ENCODE measurements at places on chromosomes 16 and 17.
A peak's percentile ranks its signal among the peaks of the same experiment; 100 is the strongest.

DNA sequence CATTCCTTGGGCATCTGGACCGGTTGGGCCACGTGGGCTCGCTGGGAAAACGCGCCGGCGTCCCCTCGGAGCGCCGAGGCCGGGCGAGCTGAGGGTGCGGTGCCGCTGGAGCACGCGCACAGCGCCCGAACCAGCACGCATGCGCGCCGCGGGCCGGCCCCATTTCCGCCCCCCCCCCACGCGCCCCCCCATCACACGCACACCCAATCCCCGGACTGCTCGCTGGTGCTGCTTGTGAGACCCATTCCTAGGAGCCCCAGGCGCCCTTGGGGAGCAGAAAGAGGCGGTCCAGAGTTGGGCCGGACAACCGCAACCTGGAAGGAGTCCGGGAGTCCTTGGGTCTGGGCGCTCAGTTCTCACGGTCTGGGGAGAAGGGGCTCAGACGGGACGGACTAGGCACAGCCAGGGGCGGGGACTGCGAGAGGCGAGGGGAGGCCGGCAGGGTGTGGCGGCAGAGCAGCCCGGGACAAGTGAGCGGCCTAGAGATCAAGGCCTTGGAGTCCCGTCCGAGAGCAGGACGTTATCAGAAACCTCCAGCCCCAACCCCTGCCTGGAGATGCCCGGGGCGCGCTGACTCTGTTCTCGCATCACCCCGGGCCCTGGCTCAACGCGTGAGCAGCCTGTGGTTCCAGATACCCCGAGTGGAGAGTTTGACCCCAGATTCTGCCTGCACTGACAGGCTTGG lies 6.0 kb upstream of the CBX8 start:
- no peak for DNase-seq

GRCh38 chr16:24125214-24125613 lies 130.9 kb upstream of the CACNG3 start:
- no peak for DNase-seq

DNA sequence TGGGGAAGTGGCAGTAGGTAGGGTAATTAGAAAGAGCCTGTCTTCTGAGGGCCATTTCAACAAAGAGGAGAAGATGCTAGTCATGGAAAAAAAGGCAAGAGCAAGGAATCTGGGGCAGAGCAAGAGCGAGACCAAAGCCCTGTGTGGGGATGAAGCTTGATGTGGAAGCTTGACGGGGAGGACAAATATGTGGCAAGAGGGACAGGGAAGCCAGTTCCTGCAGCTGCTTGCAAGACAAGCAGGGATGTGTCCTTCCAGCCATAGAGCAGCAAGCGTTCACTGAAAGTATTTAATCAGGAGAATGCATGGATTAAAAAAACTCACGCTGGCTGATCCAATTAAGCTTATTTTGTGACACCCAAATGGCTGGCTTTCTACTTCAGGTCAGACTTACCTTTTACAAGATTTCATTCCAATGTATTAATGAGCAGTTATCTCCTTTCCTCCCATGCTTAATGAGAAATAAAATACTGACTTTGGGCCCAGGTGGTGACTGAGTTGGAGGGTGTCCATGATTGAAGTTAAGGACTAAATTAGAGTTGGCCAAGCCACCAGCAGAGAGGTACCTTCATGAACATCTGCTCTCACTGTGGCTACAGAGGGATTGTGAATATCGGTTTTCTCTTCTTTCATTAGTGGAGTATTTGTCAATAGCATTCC lies 76.8 kb downstream of the ABCA8 start:
- DNase-seq: no peak

GRCh38 chr17:4045487-4045886 lies 81.2 kb upstream of the ATP2A3 start:
- DNase-seq: no peak

GRCh38 chr16:57672824-57673223 lies 4.7 kb downstream of the ADGRG3 start:
- no peak for DNase-seq

DNA sequence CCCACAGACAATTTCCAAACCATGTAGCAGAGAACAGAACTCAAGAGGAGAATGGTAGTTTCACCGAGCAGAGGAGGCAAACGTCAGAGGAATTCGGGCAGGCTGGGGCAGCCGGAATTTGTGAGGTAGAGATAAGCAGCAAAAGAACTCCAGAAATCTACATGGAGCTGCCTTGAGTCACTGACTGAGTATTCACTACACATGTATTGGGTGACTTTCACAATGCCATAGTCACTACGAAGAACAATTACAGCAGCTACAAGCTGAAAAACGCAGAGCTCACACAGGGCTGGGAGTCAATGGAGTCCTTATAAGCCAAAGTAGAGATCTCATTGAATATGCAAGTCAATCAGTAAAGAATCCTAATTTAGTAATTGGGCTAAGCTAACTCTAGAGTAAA lies 13.4 kb downstream of the CMC2 start:
- peak; percentile 84 for DNase-seq

DNA sequence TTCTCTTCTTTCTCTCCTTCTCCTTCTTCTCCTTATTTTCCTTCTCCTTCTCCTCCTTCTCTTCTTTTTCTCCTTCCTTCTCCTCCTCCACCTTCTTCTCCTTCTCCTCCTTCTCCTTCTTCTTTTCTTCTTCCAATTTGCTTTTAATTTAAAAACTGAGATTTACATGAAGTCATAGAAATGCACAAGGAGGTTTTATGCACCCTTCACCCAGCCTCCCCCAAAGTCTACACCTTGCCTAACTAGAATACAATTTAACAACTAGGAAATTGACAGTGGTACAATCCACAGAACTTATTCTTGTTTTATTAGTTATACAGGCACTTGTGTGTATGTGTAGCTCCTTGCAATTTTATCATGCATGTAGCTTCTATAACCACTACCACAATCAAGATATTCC lies 826.7 kb downstream of the KCNJ2 start:
- no peak for DNase-seq

- DNase-seq: no peak
These were observed 113.1 kb downstream of the RAP1GAP2 start for GRCh38 chr17:2909175-2909845.

- no peak for DNase-seq
These were observed 130.8 kb upstream of the CES5A start for GRCh38 chr16:56005958-56006357.

DNA sequence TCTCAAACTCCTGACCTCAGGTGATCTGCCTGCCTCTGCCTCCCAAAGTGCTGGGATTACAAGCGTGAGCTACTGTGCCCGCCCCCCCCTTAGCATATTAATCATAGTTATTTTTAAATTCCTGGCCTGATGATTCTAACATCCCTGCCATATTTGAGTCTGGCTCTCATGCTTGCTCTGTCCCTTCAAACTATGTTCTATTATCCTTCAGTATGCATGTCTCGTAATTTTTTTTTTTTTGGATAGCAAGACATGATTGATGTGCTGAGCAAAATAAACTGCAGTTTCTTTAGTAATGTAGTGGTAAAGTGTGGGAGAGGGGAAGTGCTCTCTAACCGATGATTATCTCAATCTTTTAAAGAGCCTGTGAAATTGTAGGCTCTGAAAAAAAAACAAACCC lies 34.3 kb upstream of the TMEM92 start:
- DNase-seq: no peak

- DNase-seq: no peak
These were observed 10.9 kb upstream of the GINS2 start for GRCh38 chr16:85699628-85700027.

All from Caco-2 (cell line).